ENCODE measurements at places on chromosomes 2 and 18.
A peak's percentile ranks its signal among the peaks of the same experiment; 100 is the strongest.

- peak; percentile 62 for DNase-seq
Measured at GRCh38 chr18:23871410-23871809, 143.1 kb upstream of the TTC39C start.

DNA sequence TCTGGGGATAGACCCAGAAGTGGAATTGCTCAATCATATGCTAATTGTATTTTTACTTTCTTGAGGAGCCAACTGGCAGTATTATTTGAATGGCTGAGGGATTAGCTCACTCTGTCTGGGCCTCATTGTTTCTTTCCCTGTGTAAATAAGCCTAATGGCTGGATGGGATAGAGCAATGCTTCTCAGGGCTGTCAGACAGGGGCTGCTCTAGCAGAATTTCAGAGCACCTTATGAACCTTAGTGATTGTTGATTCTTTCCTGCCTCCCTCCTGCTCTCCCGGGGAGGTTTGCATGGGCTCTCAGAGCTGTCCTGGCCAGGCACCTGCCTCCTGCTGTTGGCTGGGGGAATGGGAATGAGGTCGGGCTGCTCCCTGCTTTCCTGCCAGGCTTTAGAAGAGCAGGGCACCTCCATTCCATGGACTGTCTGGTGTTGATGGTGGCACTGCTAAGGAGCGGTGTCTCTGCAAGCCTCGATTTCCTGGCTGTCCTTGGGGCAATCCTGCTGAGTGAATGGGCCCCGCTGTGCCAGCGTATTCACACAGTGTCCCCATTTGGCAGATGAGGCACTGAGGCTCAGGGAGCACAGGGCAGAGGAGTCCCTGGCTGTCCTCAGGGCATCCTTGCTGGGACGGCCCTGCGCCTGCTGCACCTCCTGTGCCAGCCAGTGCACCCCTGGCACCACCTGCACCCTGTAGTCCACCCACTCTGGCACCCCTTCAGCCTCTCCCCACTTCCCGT is 468.2 kb upstream of the HS6ST1 start:
- no peak for DNase-seq

DNA sequence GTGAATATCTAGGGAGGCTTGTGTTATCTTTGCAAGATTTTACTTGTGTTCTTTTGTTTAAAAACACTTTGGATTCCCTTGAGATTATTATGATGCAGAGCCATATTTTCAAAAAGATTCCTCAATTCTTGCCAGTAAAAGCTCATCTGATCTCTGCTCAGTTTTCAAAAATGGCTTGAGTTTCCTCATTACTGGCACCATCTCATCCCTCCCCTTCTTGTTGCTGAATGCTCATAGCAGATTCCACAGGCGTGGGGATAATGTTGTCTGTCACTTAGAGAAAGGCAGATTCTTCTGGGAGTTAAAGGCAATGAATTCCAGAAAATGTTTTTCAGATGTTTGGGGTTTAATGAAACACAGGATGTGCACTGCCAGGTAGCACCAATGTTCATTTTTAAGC is 170.4 kb upstream of the TANK start:
- DNase-seq, result no peak

DNA sequence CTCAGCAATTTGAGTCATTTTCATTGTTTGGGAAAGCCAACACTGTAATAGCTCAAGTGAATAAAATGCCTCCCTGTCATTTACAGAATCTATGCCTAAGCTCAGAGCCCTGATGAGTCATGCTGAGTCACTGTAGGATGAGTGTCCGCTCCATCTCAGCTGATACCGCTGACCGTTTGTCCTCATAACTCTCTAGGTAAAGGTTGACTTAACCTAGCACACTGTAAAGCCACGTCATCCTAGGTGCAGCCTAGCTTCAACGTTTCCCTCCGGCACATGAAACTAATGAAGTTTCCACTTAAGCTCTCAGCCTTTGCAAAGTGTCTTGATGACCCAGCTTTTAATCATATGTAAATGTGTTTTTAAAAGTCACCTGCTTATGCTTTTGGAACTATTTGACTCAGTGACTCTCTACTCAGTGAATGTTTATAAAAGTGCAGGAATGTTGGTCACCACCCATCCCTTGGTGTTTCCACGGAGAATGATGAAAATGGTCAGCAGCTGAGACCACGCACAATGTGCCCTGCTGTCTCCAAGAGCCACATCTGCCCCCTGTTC is 154.0 kb downstream of the PMAIP1 start:
- peak; percentile 97 for DNase-seq

DNA sequence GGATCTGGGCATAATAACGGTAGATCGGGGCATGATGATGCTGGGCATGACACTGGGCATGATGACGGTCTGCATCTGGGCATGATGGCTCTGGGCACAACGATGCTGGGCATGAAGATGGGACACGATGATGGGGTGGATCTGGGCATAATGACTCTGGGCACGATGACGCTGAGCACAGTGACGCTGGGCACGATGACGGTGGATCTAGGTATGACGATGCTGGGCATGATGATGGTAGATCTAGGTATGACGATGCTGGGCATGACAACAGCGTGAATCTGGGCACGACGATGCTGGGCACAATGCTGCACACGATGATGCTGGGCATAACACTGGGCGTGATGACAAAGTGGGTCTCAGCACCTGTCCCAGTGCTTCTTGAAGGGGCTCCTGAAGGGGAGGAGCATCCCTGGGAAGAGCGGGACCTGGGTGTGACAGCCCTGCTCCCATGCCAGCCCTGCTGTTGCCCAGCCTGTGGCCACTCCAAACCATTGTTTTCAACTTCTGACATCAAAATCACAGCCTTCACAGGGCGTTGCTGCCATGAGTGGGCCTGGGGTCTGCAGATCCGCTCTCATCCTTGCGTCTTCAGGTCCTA is 30.4 kb upstream of the ALLC start:
- DNase-seq, result no peak

GRCh38 chr18:966759-967576 is 62.3 kb downstream of the ADCYAP1 start:
- DNase-seq, result no peak

DNA sequence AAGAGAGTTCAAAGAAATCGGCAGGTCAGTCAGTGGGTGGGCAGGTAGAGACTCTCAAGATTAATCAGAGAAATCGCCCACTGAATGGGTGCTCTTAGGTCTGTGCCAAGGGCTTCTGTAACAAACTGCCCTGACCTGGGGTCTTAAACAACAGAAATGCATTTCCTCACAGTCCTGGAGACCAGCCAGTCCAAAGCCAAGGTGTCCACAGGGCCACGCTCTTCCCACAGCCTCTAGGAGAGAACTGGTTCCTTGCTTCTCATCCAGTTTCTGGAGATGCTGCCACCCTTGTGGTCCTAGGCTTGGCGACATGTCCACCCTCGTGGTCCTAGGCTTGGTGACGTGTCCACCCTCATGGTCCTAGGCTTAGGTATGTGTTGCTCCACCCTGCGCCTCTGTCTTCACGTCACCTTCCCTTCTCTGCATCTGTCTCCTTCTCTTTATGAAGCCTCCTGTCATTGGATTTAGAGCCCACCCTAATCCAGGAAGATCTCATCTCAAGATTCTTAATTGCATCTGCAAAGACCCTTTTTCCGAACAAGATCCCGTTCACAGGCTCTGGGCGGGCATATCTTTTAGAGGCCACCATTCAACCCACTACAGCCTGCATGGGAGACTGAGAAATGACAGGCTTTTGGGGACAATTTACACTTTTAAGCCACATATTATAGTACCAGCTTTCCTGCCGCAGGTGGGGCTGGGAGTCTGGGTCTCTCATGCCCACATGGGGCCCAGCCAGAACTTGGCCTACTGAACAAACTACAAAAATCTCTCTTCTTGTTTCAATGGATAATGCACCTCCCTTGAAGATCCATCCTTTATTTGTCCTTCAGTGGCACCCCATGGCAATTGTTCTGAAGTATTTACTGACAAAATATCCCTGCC is 161.3 kb downstream of the ASB1 start:
- DNase-seq, result no peak

GRCh38 chr2:141508806-141509595 is 621.8 kb downstream of the LRP1B start:
- no peak for DNase-seq

DNA sequence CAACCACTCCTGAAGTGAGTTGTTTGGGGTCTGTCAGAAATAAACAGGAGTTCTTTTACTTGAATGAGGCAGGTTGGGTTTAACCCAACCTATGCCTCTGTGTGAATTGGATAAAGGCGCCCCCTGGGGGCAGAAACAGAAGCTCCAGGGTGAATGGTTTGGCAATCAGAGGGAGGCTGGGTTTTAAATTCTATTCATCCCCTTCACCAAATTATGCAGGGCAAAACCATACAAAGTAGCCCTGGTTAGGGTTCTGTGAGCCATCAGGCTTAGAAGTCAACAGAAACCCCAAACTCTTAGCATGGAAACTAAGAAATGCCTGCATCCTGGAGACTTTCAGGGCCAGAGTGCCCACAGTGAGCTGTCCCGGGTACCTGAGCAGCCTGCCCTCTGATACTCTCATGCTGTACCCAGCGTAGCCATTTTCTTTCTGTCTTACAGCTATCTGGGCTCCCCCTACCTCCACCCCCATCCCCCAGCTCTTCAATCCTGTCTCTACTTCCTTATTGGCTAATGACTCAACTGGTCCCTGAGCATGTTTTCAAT is 241.5 kb downstream of the ICOS start:
- DNase-seq, result no peak

- peak; percentile 42 for DNase-seq
Measured at GRCh38 chr2:237154082-237154638, 68.5 kb downstream of the COPS8 start.

DNA sequence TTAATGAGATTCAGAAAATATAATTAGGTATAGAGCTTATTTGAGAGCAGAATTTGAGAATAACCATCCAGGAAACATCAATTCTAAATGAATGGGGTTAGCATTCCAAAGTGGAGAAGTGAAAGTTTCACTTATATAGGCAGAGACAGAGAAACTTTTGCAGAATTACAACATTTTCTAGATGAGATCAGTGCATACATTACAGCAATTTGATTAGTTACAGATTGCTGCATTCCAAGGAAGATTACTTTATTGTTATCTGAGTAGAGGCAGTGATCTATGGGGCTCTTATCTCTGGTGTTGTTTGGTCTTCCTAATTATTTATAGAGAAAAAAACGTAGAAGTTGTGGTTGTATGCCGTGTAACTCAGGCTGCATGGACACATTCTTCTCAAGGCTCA is 373.8 kb upstream of the SYT4 start:
- DNase-seq, result no peak

DNA sequence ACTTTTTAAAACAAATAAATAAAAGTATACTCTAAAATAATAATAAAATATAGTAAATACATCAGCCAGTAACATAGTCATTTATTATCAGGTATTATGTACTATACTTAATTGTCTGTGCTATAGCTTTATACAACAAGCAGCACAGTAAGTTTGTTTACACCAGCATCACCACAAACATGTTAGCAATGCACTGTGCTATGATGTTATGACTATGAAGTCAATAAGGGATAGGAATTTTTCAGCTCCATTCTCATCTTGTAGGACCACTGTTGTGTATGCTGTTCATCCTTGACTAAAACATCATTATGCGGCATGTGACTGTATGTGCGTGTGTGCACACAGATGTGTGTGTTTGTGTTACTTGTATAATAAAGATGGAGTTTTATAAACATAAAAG is 137.5 kb downstream of the LYPD6B start:
- no peak for DNase-seq

GRCh38 chr2:38178119-38178518 is 102.2 kb upstream of the CYP1B1 start:
- DNase-seq, result no peak

DNA sequence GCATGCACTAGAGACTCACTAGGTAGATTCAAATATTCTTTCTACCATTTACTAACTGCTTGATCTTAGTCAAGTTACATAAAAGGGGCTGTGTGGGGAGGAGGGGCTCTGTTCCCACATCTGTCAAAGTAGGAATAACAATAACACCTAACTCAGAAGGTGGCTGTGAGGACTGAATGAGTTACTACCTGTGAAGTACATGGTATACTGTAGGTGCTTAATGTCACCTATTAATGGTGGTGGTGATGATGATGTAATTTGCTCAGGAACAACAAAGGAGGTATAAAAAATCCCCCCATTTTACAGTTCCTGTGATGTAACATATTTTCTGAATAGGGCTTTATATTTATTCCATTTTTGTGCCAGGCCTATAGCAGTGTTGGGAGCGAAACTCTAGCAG is 40.7 kb downstream of the STAT1 start:
- no peak for DNase-seq

- DNase-seq, result no peak
Measured at GRCh38 chr2:144003460-144004075, 516.4 kb downstream of the ZEB2 start.

- no peak for DNase-seq
Measured at GRCh38 chr18:31294199-31294747, 23.7 kb upstream of the DSG1 start.

DNA sequence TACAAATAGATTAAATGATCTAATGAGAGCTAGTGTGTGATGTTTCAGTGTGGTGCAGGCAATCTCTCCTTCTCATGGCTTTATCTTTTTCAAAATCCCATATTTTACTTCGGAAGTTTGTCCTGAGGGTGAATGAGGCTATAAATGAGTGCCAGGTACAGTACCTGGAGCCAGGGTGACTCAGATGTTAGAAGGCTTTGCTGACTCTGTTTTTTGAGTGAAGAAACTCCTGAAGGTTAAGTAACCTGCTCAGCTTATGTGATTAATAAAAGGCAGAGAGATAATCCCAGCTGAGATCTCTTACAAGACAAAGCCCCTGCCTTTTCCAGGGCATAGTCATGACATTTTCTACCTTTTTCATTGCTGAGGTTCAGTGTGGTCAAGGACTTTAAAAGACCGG is 52.6 kb downstream of the MGAT5 start:
- DNase-seq, result no peak

DNA sequence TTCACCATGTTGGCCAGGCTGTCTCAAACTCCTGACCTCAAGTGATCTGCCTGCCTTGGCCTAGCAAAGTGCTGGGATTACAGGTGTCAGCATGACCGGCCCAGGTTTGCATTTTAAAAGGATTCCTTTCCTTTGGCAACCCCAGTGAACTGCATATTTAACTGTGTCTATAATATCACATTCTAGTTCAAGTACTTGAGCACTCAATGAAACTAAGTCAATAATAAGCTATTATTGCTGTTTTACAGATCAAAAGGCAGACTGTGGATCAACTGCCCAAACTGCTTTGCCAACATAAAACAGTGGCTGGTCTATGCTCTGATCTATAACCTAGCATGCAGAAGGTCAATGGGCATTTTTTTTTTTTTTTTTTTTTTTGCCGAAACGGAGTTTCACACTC is 144.5 kb downstream of the USP34 start:
- DNase-seq, result no peak

GRCh38 chr2:231674587-231675338 is 33.6 kb upstream of the PTMA start:
- DNase-seq, result peak; percentile 60

DNA sequence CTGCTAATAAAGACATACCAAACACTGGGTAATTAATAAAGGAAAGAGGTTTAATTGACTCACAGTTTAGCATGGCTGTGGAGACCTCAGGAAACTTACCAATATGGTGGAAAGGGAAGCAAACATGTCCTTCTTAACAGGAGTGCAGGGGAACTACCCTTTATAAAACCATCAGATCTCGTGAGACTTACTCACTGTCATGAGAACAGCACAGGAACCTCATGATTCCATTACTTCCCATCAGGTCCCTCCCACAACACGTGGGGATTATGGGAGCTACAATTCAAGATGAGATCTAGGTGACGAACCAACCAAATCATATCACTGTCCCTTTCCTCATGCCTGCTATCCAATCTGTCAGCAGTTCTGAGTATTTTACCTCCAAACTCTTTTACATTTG is 586.7 kb downstream of the TDRD15 start:
- no peak for DNase-seq

- DNase-seq, result no peak
Measured at GRCh38 chr2:49935449-49935848, 781.1 kb upstream of the FSHR start.

Measured in A172 (cell line).